Activated CD4-positive, CD25-positive, alpha-beta regulatory T cell (primary cell): ENCODE measurements at places on chromosomes 16 and 17.

GRCh38 chr17:50520483-50520882 lies 12.1 kb upstream of the EPN3 start:
- DNase-seq, result no peak

DNA sequence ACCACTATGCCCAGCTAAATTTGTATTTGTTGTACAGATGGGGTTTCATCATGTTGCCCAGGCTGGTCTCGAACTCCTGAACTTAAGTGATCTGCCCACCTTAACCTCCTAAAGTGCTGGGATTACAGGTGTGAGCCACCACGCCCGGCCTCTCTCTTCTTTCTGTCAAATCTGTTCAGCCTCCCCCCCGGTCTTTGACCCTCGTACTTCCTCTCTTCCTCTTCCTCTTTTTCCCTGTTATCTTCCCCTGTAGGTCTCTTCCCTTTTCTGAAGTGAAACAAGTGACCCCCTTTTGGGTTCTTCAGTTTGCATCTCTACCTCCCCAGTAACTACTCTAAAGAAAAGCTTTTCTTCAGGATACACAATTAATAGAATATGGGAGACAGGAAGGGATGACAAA lies 31.7 kb upstream of the DHX40 start:
- DNase-seq, result no peak

DNA sequence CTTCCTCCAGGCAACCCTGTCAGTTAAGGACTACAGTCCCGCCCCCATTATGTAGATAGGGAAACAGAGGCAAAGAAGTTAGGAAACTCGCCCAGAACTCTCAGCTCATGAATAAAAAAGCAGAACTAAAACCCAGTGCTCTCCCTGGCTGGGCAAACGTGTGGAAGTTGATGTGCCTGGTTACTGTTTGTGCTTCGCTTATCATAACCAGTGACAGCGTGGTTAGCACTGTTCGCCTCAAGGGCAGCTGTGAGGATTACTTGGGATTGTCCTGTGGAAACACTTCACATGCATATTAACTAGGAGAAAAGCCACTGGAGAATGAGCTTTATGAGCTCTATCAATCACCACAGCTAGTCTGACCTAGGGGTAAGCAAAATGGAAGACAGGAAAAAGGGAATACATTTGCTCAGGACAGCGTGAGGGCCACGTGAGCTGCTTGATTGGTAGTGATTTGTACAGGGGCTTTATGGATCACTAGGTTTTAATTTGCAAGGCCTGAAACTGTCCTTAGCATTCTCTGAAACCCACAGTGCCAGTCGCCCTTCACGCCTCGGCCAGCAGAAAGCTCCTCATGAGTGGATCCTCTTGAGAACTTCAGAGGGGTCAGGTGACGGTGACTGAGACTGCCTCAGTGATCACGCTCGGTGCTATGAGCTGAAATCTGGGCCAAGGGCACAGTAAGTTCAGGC lies 19.9 kb downstream of the CYB5D2 start:
- no peak for DNase-seq

- DNase-seq, result no peak
Observed at GRCh38 chr17:17722081-17722905, 41.0 kb downstream of the RAI1 start.

DNA sequence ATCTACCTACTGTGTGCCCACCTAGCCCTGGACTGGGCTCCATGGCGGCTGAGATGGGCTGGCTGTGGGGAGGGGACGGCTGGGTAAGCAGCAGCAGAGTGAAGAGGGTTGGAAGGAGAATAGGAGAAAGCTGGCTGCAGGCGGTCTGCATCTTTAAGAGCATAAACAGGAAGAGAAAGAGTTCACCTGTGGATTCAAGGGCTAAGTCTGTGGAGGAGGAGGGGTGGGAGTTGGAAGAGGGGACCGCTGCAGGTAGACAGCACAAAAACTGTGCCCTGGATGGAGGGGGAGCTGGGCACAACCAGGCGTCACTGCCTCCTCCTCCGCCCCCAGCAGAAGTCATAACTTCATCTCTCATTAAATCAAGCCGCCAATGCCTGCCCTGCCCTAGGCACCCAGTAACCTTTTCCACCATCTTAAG lies 677 bp downstream of the SLC13A2 start:
- no peak for DNase-seq

DNA sequence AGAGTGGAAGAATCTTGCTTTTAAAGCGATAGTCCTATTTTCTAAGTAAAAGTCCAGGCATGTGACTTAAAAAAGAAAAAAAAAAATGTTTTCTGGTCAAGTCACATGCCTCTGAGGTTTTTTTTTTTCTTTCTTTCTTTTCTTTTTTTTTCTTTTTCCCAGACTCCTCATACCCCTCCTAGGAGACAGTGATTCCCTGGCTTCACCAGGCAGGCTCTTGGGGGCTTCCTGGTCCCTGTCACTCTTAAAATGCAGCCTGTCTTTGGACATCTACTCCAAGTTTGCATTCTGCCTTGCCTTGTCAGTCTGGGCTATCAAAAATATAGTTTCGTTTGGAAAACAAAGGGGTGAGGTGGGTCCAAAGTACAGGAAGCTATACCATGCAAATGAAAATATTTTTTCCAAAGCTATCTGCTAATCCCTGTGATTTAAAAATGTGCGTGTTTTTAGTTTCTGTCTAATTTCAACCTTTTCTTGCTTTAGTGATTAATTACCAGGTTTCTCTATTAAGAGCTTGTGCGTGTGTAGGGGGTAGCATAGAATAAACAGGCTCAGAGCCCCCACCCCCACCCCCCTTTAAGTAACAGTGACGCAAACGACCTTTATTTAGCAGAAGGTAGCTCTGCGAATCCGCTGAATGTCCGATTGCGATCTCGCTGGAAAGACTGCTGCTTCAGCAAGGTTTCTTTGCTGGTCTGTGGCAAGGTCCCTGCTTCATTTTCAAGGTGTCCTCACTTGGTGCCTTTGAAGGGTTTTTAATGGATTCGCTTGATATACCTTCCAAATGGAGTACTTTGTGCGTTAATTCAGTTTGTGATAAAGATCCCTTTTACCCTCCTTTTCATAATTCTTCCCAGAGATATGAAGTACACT lies 510.2 kb downstream of the WWOX start:
- no peak for DNase-seq

GRCh38 chr17:74018115-74018514 lies 185.4 kb upstream of the RPL38 start:
- DNase-seq, result no peak

DNA sequence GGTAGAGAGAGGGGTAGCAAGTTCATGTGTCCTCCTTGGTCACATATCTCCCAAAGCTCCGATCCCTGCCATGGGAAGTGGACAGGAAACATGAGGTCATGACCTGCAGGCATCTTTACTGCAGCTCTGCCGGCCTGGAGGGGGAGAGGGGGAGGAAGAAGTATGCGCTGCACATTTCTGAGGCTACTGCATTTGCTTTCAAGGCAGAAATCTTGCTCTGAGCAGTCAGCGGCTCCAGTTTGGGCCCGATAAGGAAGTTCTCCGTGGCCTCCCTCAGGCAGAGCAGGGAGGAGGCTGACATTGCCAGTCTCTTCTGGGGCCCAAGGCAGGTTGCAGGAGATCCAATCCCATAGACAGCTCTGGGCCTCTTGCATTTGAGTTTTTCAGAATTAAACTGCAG lies 1.5 kb upstream of the NHERF1 start:
- no peak for DNase-seq

DNA sequence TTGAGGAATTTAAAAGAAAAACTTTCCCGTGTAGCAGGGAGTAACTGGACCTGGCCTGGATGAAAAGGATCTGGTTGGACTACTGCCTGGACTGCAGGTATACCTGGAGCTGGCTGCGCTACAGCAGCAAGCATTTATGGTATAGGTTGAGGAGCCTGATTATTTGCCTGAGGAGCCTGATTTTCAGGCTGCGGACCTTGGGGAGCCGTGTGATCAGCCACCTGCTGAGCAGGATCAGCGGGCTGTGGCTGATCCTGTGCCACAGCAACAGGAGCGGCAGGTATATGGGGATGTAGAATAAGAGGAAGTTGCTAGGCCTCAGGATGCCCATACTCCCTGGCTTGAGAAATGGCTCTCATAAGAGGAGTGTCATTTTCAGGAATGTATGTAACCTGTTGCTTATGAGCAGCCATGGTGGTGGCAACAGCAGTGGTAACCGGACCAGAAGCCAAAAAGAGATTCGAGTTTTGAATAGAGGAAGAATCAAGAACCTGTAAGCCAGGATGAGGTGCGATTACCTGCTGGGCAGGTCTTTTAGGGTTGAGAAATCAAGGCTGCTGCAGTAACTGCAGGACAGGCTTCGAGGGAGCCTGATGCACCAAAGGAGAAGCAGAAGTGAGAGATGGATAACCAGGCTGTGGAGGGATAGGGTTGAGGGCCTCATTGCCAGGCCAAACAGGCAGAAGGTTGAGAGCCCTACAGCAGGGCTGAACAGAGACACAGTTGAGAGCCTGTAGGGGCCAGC lies 60.9 kb upstream of the ARL4D start:
- no peak for DNase-seq

DNA sequence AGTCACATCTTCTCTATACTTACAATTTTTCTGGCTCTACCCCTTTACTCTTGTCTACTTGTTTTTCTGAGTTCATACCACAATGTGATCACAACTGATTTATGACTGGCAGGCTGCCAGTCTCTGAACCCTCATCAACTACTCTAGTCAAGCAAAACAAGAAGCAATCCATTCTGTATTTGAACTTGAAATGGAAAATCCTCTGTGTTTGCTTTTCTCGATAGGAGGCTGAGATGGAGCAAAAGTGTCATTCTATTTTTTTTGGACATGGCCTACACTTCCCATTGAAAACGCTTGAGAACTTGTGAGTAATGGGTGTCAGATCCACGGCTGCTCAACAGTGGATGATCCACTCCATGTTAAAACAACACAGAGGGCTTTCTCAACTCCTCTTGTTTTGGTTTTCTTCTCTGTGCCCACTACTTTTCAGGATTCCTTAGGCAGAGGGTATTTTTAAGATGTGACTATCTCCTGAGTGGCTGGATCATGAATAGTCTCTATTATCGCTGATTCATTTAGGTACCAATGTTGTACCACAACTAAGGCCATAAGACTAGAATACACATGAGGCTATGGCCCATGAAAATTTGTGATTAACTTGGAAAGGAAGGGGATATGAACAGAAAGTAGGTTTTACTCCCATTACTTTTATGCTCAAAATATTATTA lies 11.7 kb downstream of the TMEM100 start:
- DNase-seq, result no peak

DNA sequence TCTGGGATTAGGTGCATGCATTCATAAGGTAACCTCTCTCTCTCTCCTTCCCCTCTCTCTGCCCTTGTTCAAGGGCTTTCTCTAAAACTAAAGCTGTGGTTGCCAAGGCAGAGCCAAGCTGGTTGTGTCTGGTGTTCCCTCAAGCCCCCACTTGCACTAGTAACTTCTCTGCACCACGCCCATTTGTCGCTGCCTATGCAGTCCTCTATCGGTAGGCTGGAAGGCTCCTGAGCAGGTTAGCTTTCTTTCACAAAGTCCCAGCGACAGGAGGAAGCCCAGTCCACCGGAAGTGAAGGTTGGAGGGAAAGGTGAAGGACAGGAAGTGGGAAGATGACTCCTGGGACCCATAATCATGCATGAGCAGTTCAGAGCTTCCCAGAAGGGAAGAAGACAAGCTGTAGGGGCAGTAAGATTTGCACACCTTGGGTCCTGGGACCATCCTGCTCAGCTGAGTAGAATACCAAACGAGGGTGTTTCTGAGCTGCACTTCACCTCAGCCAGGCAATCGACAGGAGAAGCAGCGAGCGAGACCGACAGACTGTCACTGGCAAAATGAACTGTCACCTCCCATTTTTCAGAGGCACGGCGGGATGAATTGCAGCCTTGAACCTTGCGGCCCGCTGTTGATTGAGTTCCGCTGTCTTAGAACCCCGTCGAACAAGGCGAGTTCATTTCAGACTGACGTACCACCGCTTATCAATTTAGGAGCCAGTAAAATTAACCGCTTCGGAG lies 14.7 kb upstream of the SKAP1 start:
- no peak for DNase-seq

GRCh38 chr16:23874613-23875294 lies 39.0 kb downstream of the PRKCB start:
- no peak for DNase-seq

GRCh38 chr17:29347831-29348629 lies 42.1 kb upstream of the TAOK1 start:
- no peak for DNase-seq

DNA sequence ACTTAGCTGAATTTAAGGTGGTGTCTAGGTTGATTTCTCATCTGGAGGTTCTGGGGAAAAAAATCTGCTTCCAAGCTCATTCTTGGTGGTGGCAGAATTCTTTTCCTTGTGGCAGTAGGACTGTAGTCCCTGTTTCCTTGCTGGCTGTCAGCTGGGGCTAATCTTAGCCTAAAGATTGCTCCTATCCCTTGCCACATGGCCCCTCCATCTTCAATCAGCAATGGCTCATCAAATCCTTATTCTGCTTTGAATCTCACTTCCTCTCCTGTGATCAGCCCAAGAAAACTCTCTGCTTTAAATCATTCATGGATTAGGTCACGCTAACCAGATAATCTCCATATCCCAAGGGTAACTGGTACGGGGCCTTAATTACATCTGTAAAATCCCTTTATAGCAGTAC lies 6.6 kb downstream of the FAM20A start:
- no peak for DNase-seq
